Activated CD4-positive, CD25-positive, alpha-beta regulatory T cell treated with anti-CD3 and anti-CD28 coated beads, Interleukin-2, amount 50 U/mL, for 24 hours (primary cell): ENCODE measurements at places on chromosomes 5 and 9.

DNA sequence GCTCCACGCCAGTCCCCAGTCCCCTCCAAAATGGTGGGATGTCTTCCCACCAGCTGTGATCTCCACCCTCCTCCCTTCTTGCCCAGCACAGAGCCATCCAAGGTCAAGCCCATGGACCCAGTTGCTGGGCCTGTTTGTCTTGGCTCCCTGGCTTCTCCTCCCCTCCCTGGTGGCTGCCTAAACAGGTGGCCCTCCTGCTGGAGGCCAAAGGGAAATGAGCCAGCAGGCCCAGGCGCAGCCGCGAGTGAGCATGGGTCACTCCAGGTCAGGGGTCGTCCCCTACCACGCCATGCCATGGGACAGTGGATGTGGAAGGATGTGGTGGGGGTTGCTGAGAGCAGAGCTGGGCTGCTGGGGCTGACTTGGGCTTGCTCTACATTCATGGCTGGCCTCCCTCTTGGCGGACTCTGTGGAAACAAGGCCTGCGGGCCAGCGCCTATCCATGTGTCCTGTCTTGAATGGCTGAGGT lies 33.6 kb downstream of the COL15A1 start:
- ATAC-seq = no peak

DNA sequence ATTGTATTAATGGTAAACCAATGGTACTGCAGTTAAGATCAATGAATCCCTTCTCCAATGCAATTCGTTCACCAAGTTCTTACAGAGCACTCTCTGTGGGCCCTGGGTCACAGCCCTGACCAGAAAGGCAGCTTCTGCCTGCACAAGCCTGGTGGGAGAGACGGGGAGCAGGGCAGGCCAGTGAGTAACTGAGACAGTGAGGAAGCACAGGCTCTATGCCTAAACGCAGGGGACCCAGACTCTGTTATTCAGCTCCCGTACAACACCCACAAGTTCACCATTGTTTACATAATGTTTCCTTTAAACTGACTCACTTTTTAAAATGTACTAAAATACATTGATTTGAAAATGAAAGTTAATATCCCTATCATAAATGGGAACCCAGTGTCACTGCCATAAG lies 40.5 kb upstream of the CTSL start:
- peak; percentile 29 for ATAC-seq

DNA sequence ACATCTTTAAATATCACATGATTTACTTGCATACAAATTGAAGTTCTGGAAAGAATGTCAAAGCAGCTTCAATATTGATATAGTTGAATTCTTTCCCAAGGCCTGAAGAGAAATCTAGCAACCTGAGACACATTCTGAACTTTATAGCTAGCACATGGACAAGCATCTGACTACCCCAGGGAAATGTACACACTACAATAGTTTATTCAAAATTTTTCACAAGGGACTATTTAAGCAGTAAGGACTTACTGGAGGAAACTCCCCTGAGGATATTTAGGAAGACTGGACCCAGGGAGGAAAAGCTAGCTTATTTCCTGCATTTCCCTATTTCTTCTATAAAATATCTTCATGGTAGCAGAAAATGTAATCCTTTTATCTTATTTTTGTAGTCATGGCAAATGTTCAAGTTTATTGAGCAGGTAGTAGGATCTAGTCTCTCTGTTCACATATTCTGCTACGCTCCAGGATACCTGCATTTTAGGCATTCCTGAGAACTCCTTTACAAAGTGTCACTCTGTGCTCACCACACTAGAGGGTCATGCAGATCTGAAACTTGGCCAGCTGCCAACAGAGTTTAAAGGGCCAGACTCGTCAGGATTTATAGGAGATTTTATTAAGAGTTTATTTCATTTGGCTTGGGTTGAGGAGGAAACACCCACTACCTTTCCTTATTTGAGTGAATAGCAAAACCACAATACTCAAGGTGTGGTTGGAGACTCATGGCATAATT lies 348.4 kb upstream of the FTMT start:
- ATAC-seq = no peak

- ATAC-seq = no peak
Observed at GRCh38 chr5:177310757-177311391, 824 bp downstream of the MXD3 start.

GRCh38 chr5:22460189-22460588 lies 393.0 kb downstream of the CDH12 start:
- ATAC-seq = no peak

- ATAC-seq = no peak
Observed at GRCh38 chr5:82151662-82152061, 126.5 kb downstream of the RPS23 start.

DNA sequence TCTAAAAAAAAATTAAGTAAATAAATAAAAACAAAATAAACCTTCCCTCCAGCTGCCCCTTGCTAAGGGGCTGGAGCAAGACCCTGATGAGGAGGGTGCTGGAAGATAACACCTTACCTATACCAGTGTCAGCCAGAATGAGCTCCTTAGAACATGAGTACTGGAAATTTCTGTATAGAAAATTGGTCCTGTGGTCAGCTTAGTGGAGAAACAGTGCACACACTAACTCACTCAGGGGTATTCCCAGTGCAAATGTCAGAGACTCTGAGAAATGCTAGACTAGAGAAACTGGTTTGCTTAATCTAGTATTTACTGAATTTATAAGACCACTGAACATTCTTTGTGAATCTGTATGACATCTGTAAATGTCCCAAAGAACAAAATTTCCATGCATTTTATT lies 62.1 kb upstream of the CTXN3 start:
- no peak for ATAC-seq

- no peak for ATAC-seq
Observed at GRCh38 chr5:126938466-126938865, 91.9 kb downstream of the MARCHF3 start.

- ATAC-seq = no peak
Observed at GRCh38 chr5:80958616-80959015, 1.5 kb upstream of the RASGRF2 start.
